WTC11 (cell line): ENCODE measurements at places on chromosomes 12 and 14. TPM values are rescaled to one million over a fixed set of nuclear protein-coding genes. Genes with fewer than 3 reads are reported as not detected.
A peak's percentile ranks its signal among the peaks of the same experiment; 100 is the strongest.

DNA sequence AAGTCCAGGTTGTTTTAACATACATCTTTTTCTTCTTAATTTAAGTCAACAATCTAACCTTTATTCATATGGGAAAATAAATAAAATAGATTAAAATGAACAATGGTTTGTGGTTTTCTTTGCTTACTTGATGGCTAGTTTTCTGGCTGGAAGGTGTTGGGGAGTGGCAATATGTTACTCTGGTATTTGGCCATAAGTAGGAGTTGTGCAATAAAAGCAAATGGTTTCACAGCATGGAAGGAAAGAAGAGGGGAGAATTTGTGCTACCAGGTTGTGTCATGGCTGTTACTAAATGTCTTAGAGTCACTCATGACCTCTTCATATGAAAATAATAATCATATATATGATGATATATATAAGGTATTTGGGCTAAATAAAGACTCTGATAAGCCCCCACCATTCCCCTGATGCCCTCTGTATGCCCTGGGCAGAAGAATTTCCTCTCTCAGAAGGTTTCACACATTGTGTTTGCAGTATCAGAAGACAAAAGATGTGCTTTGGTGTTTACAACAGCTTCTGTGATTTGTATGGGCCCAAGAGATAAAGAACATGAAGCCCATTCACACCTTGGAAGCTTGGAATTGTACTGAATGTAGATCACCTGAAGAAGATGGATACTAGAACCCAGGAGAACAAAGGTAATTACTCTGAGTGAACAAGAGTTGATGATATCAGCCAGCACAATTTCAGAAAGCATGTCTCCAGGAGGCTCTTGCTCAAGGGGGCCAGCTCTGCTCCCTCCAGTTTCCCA lies 160.9 kb downstream of the ALG10B start:
- H3K27me3 ChIP-seq = no peaks in the 10 kb centered on the region
- DNase-seq = no peak
- H3K27ac ChIP-seq = no peak overlapping the region
- 0 out of 2 replicates have a peak, but pooled peaks cover 3% of the 10 kb centered on the region for H3K4me1 ChIP-seq

Gene TAS2R7
- not detected in 3 replicates for total RNA-seq

Gene ARHGDIB
- total RNA-seq = 0.80 to 2.3 TPM (median 1.6 TPM) in 3 replicates

DNA sequence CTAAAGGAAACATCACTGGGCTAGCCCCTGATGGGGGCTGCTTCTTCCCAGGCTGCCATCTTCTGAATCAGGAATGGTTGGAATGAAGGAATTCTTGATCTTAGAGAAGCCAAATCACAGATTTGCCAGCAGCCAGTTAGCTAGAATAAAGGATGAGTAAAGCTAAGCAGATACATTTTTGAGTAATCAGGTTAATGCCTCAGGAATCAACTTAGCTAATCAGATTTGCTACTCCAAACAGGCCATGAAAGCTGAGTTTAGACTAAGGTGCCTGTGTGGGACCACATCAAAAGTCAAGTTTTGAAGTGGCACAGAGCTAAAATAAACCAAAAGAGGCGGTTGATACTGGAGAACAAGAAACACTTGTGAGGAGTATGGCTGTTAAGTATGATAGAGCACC lies 28.8 kb upstream of the LMO3 start:
- H3K36me3 ChIP-seq = no peaks in the 10 kb centered on the region
- no peak overlapping the region for H3K4me3 ChIP-seq
- no peak overlapping the region for H3K27ac ChIP-seq
- H3K27me3 ChIP-seq = no peaks in the 10 kb centered on the region

DNA sequence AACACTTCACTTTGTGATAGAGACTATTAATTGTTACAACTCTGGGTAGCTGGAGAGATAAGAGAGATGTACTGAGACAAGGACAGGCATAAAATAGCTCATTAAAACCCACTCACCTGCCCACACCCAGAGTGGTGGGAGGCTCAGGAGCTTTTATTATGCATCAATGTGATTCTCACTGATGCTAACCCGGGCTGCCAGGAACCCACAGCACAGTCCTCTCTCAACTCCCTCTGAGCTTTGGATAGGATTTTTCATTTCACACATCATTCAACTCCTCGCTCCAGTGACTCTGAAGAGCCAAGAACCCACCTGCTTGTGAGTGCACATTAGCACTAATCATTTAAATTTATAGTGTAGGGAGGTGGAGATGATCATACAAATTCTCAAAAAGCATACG lies 827.9 kb downstream of the FLRT2 start:
- H3K4me1 ChIP-seq = peaks cover 7% of the 10 kb centered on the region
- H3K4me3 ChIP-seq = no peak overlapping the region
- no peaks in the 10 kb centered on the region for H3K36me3 ChIP-seq
- no peak for DNase-seq

GRCh38 chr12:4203772-4204376 lies 69.7 kb upstream of the CCND2 start:
- DNase-seq = no peak
- H3K27ac ChIP-seq = peak overlapping the region; percentile 57
- H3K27me3 ChIP-seq = no peaks in the 10 kb centered on the region
- H3K4me3 ChIP-seq = peak overlapping the region; percentile 51
- peaks cover 70% of the 10 kb centered on the region for H3K4me1 ChIP-seq

Gene EML5
- total RNA-seq = 0.66 to 1.2 TPM (median 0.85 TPM) in 3 replicates

DNA sequence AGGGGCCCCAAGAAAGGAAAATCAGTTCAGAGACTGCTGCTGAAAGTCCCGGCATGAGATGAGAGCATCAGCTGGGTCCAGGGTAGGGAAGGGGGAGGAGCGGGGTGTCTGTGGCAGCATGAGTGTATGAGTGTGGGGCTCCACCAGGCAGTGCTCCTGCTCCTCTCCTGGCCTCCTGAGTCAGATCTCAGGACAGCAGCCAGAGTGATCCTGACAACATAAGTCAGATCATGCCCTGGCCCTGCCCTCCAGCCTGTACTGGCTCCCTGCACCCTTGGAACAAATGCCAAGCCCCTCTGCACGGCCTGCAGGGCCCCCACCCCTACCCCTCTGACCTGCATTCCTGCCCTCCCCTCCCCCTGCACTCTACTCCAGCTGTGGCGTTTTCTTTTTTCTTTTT lies 24.2 kb upstream of the LRP1-AS start:
- H3K4me3 ChIP-seq = no peak overlapping the region
- H3K27me3 ChIP-seq = no peaks in the 10 kb centered on the region
- H3K36me3 ChIP-seq = peaks cover 46% of the 10 kb centered on the region
- no peak overlapping the region for H3K27ac ChIP-seq
- no peak for DNase-seq

GRCh38 chr12:69595689-69596088 lies 10.4 kb downstream of the CCT2 start:
- no peak overlapping the region for H3K4me3 ChIP-seq
- no peak overlapping the region for H3K27ac ChIP-seq
- no peaks in the 10 kb centered on the region for H3K27me3 ChIP-seq
- DNase-seq = no peak
- H3K4me1 ChIP-seq = no peaks in the 10 kb centered on the region

Gene BHLHE41
- total RNA-seq = 5.9 to 7.6 TPM (median 6.7 TPM) in 3 replicates

Gene GCH1
- 9.2 to 10.3 TPM (median 9.8 TPM) in 3 replicates for total RNA-seq

DNA sequence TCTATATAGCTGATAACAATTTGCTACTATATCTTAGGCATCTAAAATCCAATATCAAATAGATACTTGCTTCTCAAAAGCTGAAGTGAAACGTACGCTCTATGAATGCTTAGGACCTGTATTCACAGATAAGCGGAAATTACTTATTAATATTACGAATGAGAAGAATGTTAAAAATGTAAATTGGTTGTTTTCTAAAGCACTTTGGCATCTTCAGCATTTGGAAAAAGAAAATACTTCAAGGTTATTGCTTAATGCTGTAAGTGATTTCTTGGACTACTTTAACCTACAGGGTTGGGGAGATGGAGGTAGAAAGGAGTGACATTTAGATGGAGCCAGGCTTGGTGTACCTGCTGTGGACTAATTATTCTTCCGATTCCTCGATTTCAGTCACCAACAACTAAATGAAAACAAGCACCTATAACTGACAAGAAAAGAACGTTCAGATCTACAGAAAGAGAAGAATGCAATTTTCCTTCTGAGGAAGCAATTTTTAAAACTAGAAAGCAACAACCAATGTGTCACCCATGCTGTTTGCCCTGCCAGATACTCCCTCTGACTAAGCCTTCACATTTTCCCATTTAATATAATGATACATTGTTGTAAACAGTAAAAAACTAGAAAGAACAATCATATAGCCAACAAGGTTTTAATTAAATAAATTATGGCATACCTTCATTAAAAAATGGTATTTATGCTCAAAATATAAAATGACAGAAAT lies 49.3 kb downstream of the SLC25A21 start:
- no peak overlapping the region for H3K4me3 ChIP-seq
- H3K27me3 ChIP-seq = no peaks in the 10 kb centered on the region
- H3K36me3 ChIP-seq = peaks cover 12% of the 10 kb centered on the region
- no peak overlapping the region for H3K27ac ChIP-seq
- no peak for DNase-seq

Gene TNFAIP2
- total RNA-seq = 19.6 to 25.2 TPM (median 24.1 TPM) in 3 replicates

- no peak for DNase-seq
- H3K27ac ChIP-seq = no peak overlapping the region
- peaks cover 7% of the 10 kb centered on the region; the same call in 1 of the 2 replicates for H3K4me1 ChIP-seq
- H3K27me3 ChIP-seq = no peaks in the 10 kb centered on the region
Observed at GRCh38 chr12:2233034-2233433, 180.2 kb downstream of the CACNA1C start.

Gene CPNE6
- total RNA-seq = not detected in 3 replicates

Gene FOXN4
- total RNA-seq = 0.37 to 0.92 TPM (median 0.66 TPM) in 3 replicates

Gene MYH6
- total RNA-seq = 0.09 to 0.14 TPM (median 0.09 TPM) in 3 replicates

GRCh38 chr12:104458694-104459367 lies 2.1 kb downstream of the CHST11 start:
- DNase-seq = no peak
- H3K27me3 ChIP-seq = peaks cover 44% of the 10 kb centered on the region
- peaks cover 36% of the 10 kb centered on the region for H3K4me1 ChIP-seq
- 0 out of 2 replicates have a peak overlapping the region, but pooled peaks have one; percentile 19 for H3K27ac ChIP-seq

DNA sequence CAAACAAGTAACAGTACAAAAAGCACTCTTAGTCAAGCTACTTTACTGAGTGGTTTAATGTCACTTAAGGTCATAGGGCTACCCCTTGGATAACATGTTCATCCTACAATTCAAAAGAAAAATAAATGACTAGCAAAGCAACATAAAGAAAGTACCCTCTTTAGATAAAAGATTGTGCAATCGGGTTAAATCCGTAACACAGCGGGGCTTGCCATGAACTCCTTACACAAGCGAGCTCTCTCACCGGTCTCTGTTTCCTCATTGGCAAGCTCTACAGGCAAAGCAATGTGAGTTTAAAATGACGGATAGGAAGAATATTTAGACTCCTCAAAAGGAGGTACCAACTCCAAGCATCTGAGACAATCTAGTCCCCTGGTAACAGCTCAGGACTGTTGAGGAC lies 140.6 kb downstream of the EGLN3 start:
- H3K27ac ChIP-seq = no peak overlapping the region; the same call in 1 of the 2 replicates
- no peak for DNase-seq
- no peak overlapping the region for H3K4me3 ChIP-seq
- H3K4me1 ChIP-seq = peaks cover 4% of the 10 kb centered on the region

Gene GPRC5A
- total RNA-seq = 1.1 to 1.3 TPM (median 1.3 TPM) in 3 replicates

DNA sequence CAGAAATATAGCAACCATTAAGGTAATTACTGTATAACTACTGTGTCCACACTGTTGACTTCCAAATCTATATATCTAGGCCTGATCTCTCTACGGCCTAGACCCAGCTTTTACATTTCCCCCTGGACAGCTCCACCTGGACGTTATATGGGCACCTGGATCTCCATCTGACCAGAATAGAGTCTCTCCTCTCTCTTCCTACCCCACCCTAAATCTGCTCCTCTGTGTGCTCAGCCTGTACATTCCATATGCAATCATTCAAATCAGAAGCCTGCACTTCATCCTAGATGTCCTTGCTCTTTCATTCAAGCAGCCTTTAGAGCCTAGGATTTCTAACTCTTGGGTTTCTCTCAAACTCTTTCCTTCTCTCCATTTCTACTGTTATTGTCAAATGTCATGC lies 255.0 kb downstream of the PAX9 start:
- no peaks in the 10 kb centered on the region for H3K36me3 ChIP-seq
- H3K27ac ChIP-seq = no peak overlapping the region
- H3K27me3 ChIP-seq = no peaks in the 10 kb centered on the region
- DNase-seq = no peak
- no peaks in the 10 kb centered on the region for H3K4me1 ChIP-seq
- H3K4me3 ChIP-seq = no peak overlapping the region

DNA sequence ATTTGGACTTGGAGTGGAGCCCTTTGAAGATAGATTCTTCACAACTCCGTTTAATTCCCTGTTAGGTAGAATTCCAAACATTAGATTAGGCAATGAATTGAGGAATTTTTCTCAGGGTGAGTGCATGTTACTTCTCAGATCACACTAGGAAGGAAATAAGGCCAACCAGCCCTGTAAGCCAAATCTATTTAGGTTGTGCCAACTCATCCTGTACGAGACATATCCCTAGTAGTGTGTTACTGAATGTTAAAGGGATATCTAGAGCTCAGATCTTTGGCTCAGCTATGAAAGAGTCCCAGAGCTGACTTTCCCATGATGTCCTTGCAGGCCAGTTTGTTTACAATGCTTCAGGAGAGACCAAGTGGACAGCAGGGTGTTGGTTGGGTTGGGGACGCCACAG lies 45.6 kb downstream of the GPHB5 start:
- no peak overlapping the region for H3K4me3 ChIP-seq
- DNase-seq = no peak
- no peaks in the 10 kb centered on the region for H3K27me3 ChIP-seq
- H3K4me1 ChIP-seq = no peaks in the 10 kb centered on the region

- H3K4me3 ChIP-seq = no peak overlapping the region
- H3K4me1 ChIP-seq = no peaks in the 10 kb centered on the region
- peaks cover 3% of the 10 kb centered on the region; the same call in 1 of the 2 replicates for H3K36me3 ChIP-seq
- no peak for DNase-seq
- H3K27me3 ChIP-seq = no peaks in the 10 kb centered on the region
- H3K27ac ChIP-seq = no peak overlapping the region
Observed at GRCh38 chr14:45156067-45156466, 20.3 kb downstream of the FANCM start.

Gene MYBPC1
- not detected in 3 replicates for total RNA-seq

- no peaks in the 10 kb centered on the region for H3K4me1 ChIP-seq
- no peak overlapping the region for H3K27ac ChIP-seq
Observed at GRCh38 chr12:129564768-129565167, 339.1 kb downstream of the TMEM132D start.

GRCh38 chr12:24414480-24414879 lies 465.0 kb upstream of the SOX5 start:
- H3K4me1 ChIP-seq = peaks cover 23% of the 10 kb centered on the region
- peak overlapping the region; percentile 67; the same call in 1 of the 2 replicates for H3K27ac ChIP-seq
- H3K27me3 ChIP-seq = no peaks in the 10 kb centered on the region
- DNase-seq = no peak
- H3K36me3 ChIP-seq = no peaks in the 10 kb centered on the region

DNA sequence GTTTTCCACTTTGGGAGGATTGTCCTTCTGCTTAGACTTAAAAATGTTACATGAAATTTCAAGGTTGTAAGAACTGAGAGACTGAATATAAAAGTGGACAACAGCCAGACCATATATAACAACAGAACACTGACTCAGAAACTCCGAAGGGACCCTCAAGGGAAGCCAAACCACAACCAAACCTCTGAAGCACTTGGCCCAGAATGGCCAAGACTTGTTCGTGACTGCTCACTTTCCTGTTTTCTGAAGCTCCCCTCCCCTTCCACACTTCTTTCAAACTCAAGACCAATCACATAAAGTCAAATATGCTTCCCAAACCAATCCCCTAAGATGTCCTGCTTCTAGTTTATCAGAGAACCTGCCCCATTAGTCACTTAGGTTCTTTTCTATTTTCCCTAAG lies 13.7 kb downstream of the OR6J1 start:
- H3K27ac ChIP-seq = no peak overlapping the region
- no peak for DNase-seq
- H3K4me3 ChIP-seq = no peak overlapping the region
- peaks cover 31% of the 10 kb centered on the region for H3K36me3 ChIP-seq
- peaks cover 14% of the 10 kb centered on the region for H3K4me1 ChIP-seq

GRCh38 chr14:103366741-103367140 lies 18.5 kb upstream of the MARK3 start:
- DNase-seq = no peak
- H3K4me1 ChIP-seq = peaks cover under 1% of the 10 kb centered on the region; the same call in 1 of the 2 replicates
- no peak overlapping the region for H3K4me3 ChIP-seq
- peaks cover 16% of the 10 kb centered on the region for H3K36me3 ChIP-seq
- no peak overlapping the region for H3K27ac ChIP-seq

Gene MLF2
- total RNA-seq = 226 to 236 TPM (median 229 TPM) in 3 replicates
